ENCODE measurements at places on chromosomes 11 and 22.

DNA sequence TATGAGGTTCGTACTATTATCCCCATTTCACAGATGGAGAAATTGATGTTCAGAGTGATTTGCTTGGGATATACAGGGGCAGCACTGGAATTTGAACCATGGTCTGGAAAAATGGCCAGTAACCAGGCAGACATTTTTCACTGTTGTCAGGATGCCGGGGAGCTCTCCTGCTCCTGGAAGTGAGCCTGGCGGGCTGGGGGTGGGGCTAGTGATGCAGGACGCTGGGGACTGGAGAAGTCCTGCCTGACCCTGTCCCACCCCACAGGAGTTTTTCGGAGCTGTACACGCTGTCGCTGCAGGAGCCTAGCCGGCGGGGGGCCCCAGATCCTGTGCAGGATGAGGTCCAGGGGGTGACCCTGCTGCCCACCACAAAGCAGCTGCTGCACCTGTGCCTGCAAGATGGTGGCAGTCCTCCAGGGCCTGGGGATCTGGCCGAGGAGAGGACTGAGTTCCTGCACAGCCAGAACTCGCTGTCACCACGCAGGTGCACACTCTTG is 11.1 kb downstream of the SIPA1 start:
- no peak for DNase-seq

GRCh38 chr11:5242208-5242607 is 7.4 kb downstream of the HBG1 start:
- no peak for DNase-seq

GRCh38 chr22:50315289-50316113 is 8.1 kb upstream of the PLXNB2 start:
- DNase-seq, result no peak

- DNase-seq, result no peak
Measured at GRCh38 chr11:76694664-76695063, 24.1 kb upstream of the LRRC32 start.

DNA sequence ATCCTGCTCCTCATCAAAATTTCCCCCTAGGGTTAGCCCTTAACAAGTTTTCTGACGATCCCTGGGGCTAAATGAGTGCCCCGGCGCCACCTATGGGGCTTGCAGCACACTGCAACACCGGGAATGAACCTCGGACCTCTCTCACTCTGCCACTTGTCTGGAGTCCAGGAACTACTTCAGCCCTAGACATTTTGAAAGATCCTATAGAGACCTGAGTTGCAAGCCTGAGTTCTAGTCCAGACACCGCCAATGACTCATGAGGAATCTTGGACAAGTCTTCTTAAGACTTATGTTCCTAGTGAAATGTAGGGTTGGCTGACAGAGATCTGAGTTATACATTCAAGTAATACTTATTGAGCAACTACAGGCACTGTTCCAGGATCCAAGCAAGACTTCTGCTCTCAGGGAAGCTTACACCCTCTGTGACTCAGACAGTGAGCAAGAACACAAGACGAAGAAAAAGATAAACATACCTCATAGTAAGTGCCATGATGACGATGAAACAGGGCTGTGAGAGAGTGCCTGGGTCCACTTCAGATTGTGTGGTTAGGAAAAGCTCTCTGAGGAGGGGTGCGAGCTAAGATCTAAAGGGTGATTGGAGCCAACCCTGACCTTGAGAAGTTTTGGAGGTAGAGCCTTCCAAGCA is 10.2 kb upstream of the STK33 start:
- no peak for DNase-seq

DNA sequence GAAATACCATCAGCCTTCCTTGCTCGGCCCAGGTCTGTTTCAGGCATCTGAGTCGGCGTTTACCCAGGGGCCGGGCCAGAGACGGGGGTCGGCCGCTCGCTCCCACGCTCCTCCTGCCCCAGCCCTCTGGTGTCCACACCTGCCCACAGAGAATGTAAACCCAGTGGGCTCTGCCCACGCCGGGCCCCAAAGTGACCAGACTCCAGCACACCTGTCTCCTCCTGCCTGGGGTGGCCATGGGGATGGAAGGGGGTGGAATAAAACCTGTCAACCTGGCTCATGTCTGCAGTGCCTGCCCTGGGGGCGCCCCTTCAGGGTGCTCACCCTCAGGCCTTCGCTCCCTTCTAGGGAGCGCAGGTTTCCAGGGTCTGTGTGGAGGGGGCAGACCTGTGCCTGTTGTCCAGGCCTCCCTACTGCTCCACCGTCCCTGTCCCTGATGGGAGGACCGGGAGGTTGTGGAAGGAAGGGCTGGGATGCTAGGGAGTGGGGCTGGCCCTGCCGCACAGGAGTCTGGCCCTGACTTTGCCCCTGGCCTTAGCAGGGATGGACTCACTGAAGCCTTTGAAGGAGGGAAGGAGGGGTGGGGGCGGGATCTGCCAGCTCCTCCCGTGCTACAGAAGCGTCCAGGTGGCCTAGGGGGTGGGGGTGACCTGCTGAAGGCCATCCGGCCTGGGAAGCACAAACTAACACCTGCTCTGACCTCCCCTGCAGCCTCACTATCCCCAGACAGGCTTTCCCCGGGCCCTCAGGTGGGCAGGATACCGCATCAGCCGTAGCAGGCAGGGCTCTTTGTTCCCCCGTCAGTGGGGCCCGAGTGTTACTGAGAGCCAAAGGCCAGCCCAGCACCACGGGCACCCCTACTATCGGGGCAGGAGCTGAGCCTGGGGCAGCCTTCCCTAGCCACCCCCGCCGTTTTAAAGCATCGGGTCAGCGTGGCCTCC is 14.7 kb upstream of the ARHGAP8 start:
- DNase-seq, result no peak

DNA sequence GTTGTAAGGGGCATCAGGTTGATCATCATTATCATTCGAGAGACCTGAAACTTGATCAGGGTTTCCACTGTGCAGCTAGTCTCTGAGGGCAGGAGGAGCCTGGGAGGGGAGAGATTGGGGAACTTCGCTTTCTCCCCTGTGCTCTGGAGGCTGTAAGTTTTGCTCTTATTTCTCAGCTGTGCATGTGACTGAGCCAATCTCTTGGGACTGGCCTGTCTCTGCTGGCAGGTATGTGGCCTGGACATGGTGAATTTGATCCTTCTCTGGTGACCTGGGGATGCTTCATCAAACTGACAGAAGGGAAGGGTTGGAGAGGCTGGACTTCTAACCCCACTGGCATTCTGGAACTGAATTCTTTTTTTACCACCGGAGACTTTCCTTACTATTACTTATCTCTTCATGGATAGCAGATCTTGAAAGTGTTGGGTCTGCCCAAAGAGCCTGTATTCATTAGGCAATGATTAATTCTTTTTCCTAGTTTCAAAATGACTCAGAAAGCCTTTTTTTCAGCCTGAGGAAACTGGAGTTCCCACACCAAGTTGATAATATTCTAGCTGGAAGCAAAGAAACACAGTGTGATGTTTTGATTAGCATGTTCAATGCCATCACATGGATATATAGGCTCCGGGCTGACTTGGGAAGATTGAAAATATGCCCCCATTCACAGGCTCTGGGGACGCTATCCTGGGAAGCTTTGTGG is 36.5 kb downstream of the TSPAN18 start:
- DNase-seq, result no peak

GRCh38 chr11:87712802-87713202 is 462.4 kb downstream of the RAB38 start:
- no peak for DNase-seq

DNA sequence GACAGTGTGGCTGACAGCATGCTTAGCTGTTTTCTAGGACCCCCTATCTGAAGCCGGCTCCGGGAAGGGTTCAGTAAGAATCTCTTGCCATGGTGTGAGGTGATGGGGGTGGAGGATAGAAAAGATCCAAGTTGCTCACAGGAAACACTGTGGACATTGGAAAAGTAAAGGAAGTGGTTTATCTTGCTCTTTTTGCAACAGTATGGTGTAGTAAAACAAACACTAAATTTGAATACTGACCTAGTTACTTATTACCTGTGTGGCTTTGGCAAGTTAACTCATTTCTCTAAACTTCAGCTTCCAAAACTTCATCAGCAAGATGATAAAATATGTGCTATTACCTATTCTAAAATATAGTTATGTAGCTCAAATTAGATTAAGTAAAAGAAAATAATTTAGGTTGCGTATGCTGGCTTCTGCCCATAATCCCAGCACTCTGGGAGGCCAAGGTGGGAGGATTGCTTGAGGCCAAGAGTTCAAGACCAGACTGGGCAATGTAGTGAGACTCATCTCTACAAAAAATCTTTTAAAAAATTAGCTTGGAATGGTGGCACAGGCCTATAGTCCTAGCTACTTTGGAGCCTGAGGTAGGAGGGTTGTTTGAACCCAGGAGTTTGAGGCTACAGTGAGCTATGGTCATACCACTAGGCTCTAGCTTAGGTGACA is 51.6 kb upstream of the APOA1 start:
- no peak for DNase-seq

DNA sequence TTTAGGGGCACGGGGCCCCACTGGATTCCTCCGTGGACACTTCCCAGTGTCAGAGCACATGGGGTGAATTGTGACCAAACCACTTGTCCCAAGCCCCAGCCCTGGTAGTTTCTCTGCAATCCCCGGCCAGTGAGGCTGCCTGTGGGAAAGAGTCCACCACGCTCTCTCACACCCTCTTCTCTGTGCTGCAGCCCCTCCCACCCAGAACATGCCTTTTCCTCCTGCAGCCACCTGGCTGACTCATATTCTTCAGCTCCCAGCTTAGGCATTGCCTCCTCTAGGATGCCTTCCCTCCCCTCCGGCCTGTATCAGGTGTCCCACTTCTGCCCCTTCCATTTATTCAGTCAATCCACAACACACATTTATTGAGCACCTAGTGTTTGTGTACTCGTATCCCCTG is 5.4 kb upstream of the RPS6KB2 start:
- DNase-seq, result no peak

- no peak for DNase-seq
Measured at GRCh38 chr11:110524238-110524637, 94.5 kb downstream of the FDX1 start.

GRCh38 chr22:17232406-17232805 is 13.2 kb upstream of the ADA2 start:
- DNase-seq, result no peak

DNA sequence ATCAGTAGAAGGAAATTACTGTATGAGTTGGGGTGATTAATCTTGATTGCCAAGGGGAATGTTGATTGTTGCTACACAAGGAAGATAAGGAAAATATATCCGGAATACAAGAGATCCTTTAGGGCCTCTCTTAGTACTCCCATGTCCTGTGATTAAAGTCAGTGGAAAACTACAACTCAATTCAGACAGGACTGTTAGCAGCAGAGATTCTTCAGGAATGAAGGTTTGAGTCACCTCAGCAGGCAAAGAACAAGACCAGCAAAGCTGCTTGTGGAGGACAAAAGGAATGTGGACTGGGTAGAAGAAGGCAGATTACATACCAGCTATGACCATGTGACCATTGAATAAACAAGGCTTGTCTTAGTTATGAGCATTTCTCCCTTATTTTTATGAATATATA is 478.2 kb downstream of the BUD13 start:
- DNase-seq, result no peak

DNA sequence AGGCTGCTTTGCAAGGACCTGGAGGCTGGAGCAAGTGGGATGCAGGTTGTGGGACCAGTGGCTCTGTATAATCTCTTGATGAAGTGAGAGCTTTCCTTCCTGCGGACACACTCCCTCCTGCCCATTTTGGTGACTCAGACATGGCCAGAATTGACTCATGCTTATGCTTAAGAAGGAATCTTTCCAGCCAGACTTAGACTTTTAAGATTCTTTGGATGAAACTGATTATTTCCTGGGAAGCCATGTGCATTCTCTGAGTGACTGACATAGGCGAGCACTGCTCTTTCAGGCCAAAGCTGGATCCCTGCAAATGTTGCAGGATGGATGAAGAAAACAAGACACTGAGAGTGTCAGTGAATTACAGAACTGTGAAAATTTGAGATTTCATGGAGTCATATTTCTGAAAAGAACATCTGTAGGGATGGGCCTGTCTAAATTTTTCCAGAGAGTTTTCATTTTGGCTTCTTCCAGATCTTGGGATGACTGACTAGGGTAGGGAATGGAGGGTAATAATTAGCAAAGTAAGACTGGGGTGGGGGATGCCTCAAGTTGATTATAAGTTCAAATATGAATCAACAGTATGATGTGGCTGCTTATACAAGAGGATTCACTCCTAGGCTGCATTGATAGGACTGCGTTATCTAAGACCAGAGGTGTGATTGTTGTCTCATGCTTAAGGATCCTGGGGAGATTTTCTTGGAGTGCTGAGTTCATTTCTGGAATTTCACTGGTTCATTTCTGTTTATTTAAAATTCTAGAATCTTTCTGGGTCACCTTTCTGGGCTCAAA is 195.8 kb downstream of the HIPK3 start:
- DNase-seq, result no peak

- DNase-seq, result no peak
Measured at GRCh38 chr22:35531676-35532075, 9.0 kb upstream of the RASD2 start.

DNA sequence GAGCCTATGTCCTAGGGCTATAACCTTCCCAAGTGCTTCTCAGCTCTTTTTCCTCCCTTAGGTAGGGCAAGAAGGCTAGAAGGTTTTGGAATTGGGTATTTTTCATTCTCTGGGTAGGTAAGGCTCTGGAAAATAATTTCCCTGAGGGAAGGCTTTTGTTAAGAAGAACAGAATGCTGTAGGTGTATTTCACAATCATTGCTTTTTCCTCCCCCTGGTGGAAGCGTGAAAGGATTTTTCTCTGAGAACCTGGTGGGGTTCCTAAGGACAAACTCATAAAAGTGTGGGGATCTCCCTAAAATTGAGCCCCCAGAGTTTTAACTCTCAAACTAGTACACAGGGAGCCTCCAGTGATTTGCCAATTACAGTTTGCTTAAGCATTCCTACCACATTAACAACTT is 41.1 kb upstream of the NARS2 start:
- no peak for DNase-seq

- no peak for DNase-seq
Measured at GRCh38 chr11:1755344-1755691, 4.9 kb upstream of the IFITM10 start.

DNA sequence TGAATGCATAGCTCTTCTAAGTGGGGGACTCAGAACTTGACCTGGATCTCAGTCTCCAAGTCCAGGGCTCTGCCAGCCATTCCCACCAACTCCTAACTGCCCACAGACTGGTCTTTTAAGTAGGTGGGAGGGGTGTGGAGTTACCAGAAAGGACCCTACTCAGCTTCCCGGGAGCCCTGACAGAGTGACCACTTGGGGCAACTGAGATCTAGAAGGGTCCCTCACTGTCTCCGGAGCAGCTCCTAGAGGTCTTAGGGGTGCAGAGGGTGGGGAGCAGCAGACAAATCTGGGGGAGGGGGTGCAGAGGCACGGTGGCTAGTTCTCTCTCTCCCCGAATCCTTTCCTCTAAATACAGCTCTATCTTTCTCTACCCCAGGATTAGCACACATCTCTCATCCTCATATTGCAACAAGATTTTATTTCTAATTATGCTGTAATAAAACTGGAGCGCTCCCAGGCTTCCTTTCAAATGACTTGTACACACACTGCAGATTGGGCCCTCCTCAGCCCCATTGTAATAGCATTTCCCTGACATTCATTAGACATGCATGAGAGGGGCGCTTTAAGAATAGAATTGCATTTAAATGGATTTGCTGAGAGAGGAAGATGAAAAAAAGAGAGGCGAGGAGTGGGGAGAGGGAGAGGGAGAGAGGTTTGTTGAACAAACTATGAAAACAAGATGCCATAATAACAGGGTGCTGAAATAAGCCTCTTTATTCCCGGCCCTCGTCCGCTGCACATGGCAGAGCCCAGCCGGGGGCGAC is 219.0 kb downstream of the CEP164 start:
- DNase-seq, result no peak

GRCh38 chr11:64570341-64570740 is 20.7 kb upstream of the SLC22A12 start:
- no peak for DNase-seq

- DNase-seq, result no peak
Measured at GRCh38 chr11:110185121-110185591, 92.0 kb downstream of the ZC3H12C start.
